ENCODE measurements at places on chromosomes 5 and 9. TPM values are rescaled to one million over a fixed set of nuclear protein-coding genes. Genes with fewer than 3 reads are reported as not detected.

Gene SLC6A18
- total RNA-seq = not detected

Gene MLANA
- total RNA-seq = not detected

Gene PCDHB7
- not detected for total RNA-seq

Gene MLLT3
- 73.0 TPM for total RNA-seq

Gene AGXT2
- not detected for total RNA-seq

Gene SPAAR
- not detected for total RNA-seq

Gene SLC34A3
- not detected for total RNA-seq

Gene THBS4
- total RNA-seq = 0.52 TPM

Gene FBN2
- 0.05 TPM for total RNA-seq

Gene SPATA31D1
- not detected for total RNA-seq

Gene LRRC26
- total RNA-seq = not detected

Gene LRRTM2
- not detected for total RNA-seq
